ENCODE measurements at places on chromosomes 4 and X.

DNA sequence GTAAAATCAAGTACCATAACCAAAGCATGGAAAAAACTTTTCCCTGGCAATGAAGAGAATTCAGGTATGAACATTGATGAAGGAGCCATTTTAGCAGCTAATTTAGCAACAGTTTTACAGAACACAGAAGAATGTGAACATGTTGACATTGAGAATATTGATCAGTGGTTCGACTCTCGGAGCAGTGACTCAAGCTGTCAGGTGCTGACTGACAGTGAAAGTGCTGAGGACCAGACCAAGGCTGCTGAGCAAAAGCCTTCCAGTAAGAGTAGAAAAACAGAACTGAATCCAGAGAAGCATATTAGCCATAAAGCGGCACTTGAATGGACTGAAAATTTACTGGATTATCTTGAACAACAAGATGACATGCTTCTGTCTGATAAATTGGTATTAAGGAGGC, 2.8 kb downstream of the TIGD2 start:
- DNase-seq, result no peak

- no peak for DNase-seq
Observed at GRCh38 chrX:63812823-63813222, 27.8 kb upstream of the ARHGEF9 start.

- DNase-seq, result no peak
Observed at GRCh38 chrX:88586317-88586716, 160.7 kb upstream of the CPXCR1 start.

DNA sequence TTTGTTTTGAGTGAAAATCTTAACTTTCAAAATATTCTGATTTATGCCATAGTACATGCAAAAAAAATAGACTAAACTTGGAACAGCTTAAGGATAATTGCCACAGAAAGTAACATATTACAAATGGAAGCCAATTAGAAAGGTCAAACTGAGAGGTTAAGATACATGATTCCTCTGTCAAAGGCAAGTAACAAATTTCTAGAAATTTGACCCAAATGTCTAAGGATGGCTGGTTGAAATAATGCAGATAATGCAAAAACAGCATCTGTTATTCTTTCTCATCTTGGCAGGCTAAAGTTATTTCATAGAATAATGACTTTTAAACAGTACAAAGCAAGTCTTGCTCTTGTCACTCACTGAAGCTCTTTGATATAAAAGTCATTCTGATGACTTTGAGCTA, 10.5 kb downstream of the FGF5 start:
- DNase-seq, result no peak

DNA sequence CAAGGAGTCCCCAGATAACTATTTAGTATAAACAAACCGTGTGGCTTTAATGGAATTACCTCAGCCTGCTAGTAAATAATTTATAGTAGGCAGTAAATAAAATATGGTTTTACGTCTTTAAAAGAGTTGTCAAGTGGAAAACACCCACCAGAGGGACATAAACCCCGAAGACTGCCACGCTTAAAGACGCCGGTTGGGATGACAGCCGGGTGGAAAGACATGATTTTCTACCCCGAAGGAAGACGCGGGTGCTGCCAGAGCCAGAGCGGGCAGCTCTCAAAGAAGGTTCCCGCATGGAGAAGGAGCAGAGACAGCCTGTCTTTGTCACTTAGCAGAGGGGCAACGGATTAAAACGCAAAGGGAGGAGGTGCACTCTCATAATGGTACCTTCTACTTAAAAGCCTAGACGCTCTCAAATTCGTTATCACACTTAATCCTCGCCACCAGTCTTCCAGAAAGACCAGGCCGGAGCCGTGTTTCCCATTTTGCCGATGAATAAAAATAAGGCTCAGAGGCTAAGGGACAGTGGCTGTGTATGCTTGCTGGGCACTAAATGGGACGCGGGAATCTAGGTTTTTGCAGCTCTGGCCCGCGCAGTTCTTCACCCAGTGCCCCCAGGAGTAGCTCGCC, 140.5 kb upstream of the ZIC3 start:
- no peak for DNase-seq

GRCh38 chr4:2924765-2925301, 38.4 kb downstream of the NOP14 start:
- no peak for DNase-seq

DNA sequence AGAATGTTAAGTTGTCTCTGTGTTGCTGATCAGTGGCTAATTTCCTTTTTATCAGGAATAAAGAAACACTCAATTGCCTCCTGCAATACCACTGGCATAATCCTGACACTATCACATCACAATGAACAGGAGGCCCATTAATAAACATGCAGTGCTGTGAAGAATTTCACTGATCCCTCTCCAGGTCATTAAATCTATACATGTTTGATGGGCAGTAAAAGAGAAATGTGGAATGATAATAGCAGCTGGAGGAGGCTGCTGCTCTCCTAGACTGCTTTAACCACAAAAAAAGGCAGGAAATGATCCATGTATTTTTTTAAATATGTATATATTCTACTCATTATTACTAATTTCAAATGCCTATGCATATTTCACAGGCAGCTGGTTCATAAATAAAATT, 202.1 kb downstream of the CENPC start:
- no peak for DNase-seq

- no peak for DNase-seq
Observed at GRCh38 chrX:107629540-107629909, 1.2 kb downstream of the PRPS1 start.

GRCh38 chr4:39230462-39230861, 48.1 kb downstream of the WDR19 start:
- no peak for DNase-seq

DNA sequence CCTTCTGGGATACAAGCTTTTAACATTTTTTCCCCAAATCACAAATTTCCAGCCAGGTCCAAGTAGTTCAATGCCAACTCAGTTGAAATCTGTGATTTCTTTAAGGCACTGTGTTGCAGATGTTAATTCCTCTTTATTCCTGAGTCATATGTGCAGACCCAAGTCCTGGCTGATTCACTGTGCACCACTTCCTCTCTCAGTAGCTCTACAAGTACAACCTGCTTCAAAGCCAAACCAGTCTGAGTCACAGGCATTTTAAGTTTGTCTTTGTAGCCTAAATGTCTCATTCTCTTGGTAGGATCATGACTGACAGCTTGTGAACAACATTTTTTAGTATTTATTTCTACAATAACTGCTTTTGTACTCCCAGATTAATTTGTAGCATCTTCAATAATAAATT, 165.6 kb upstream of the S100G start:
- no peak for DNase-seq

- DNase-seq, result no peak
Observed at GRCh38 chr4:107734120-107734519, 14.1 kb upstream of the PAPSS1 start.

- no peak for DNase-seq
Observed at GRCh38 chr4:153824501-153824900, 35.6 kb upstream of the SFRP2 start.

- no peak for DNase-seq
Observed at GRCh38 chr4:53963336-53963735, 101.1 kb downstream of the CHIC2 start.

GRCh38 chr4:185269286-185269685, 59.9 kb downstream of the SNX25 start:
- DNase-seq, result no peak

- DNase-seq, result no peak
Observed at GRCh38 chr4:24794480-24794879, 893 bp upstream of the SOD3 start.

- DNase-seq, result no peak
Observed at GRCh38 chr4:122276359-122276758, 102.5 kb upstream of the ADAD1 start.

DNA sequence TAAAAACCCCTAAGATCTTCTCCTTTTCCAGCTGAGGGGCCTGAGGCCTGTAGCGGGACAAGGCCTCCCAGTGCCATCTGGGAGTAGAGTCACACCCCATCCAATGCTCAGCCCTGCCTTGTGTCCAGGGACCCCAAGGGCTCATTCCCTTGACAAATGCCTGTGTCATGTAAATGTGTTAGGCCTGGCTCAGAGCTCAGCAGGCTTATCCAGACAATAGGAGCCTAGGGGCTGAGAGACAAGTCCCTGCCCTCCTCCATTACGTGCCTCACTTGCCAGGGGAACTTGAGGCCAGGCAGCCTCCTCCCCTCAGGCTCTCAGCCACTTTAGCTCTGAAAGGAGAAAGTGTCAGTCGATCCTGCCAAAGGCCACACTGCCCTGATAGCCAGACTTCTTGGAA, 166.8 kb upstream of the MAMLD1 start:
- no peak for DNase-seq

DNA sequence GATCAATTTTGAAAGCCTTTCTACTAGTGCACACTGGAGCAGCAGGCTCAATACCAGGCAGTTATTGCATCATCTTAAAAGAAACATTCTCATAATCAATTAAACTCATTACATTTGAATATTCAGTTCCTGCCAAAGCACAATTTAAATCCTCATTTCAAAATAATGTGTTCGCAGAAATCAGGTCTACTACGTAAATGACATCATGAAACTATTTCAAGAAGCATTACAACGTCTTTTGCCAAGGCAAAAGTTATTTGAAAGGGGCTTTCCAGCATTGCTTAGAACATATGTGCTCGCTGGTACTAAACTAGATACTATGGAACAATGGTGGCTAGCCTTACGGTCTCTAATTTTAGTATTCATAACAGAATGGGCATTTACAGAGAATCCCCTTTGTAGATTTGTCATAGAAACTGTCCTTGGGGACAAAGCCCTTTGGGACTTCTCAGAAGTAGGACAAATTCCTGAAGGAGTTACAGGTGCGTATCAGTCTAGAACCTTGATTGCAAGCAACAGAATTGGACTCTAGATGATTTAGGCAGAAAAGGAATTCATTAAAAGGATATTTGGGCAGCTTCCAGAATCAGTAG, 27.6 kb upstream of the HUWE1 start:
- DNase-seq, result no peak

GRCh38 chr4:142512161-142512560, 333.9 kb downstream of the INPP4B start:
- no peak for DNase-seq

DNA sequence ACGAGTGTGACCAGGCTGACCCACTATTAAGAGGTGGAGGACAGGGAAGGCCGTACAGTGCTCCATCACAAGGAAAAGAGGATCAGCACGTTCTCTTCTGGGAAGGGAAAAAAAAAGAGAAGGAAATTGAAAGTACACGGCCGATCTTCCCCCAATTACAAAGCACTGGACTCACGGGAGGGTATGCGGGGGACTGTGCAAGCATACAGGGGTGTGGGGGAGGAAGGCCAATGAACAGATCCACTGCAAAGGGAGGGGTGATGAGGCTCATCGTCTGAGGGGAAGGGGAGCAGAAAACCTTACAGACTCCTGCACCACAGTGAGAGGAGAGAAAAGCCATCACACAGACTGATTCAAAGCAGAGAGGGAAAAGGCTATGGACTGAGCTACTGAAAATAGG, 1.1 kb downstream of the ELK1 start:
- DNase-seq, result no peak

All from T1000 (cell line).